ENCODE measurements at places on chromosomes 16 and 17.

DNA sequence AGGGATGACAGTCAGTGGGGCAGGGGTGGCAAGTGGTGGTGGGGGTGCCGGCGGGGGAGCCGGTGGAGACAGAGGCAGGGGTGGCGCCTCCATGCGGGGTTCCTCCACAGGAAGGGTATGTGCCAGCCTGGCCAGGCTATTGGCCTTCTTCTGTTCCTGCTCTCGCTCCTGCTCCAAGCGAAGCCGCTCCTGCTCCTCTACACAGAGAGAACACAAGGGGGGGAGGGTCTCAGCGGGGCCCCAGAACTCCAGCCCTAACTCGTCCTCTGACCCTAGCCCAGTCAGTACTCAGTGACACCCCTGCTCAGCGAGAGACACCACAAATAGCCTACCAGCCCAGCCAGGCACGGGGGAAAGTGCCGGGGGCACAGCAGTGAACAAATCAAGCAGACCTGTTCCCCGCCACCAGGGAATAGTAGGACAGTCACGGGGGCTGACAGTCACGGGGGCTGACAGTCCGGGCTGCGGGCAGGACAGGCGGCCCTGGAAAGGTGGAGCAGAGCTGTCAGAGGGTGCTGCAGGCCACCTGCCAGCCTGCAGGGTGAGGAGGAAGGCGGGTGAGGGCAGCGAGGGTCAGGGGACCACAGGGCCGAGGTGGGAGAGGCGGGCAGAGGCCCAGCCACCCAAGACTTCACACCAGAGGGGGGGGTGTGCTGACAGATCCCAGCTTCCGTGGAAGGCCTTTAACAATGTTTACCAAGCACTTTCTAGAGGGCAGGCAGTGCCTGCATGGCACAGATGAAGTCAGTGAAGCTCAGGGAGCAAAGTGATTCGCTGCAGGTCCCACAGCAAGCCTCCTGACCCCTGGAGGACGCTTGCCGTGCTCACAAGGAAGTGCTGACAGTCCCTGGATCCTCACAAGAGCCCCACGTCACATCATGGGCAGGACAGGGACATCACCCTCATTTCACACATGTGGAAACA, 5.3 kb downstream of the MNT start:
- DNase-seq: no peak

GRCh38 chr16:11308493-11309283, 27.6 kb upstream of the PRM1 start:
- no peak for DNase-seq

GRCh38 chr16:1474082-1474795, 589 bp downstream of the CLCN7 start:
- no peak for DNase-seq

GRCh38 chr17:27628376-27628775, 2.6 kb upstream of the LGALS9 start:
- no peak for DNase-seq

- no peak for DNase-seq
Observed at GRCh38 chr16:15857724-15858560, 1.1 kb upstream of the MYH11 start.

DNA sequence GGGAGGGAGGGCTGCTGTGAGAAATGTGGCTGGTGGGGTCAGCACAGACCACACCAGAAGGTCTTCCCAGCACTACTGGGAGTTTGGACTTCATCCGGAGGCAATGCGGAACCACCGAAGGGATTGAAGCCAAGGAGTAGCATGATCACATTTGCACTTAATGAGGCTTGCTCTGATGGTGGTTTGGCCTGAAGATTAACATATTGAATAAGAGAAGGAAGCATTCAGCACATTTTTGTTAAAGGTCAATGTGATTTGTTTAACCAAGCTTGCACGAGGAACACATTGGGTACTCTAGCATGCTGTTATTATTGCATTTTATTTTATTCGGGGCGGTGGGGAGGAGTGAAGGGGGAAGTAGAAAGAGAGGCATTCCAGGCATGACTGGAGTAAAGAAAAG, 378.6 kb downstream of the UTP18 start:
- no peak for DNase-seq

DNA sequence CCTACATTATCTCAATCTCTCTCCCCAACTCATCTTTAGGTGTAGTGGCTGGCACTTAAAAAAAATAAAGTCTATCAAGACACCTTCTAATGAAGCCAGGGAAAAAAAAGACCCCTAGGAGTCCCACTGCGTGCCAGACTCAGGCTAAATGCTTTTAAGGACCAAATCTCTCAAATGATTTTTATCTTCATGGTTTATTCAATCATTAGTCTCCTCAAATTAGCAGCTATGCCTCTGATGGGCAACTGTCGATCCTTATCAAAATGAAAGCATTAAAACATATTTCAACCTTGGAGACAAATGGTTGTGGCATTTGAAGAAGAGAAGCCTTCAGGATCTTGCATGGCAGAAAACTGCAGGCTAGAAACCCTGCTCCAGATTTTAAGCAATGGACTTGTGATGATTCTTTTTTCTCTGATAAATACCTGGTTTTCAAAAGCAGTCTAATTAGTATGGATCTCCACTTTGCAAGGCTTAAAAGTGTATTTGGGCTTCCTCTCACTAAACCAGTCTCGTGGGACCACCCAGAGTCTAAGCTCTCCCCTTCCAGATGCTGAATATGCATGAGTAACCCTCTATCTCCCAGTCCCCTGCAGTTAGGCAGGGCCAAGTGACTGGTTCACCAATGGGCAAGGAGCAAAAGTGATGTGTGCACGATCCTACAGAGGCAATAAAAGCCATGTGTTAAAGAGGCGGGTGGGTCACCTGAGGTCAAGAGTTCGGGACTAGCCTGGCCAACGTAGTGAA, 14.9 kb downstream of the ITPRIPL2 start:
- DNase-seq: no peak

- DNase-seq: no peak
Observed at GRCh38 chr17:28693869-28694268, 17.8 kb downstream of the PROCA1 start.

DNA sequence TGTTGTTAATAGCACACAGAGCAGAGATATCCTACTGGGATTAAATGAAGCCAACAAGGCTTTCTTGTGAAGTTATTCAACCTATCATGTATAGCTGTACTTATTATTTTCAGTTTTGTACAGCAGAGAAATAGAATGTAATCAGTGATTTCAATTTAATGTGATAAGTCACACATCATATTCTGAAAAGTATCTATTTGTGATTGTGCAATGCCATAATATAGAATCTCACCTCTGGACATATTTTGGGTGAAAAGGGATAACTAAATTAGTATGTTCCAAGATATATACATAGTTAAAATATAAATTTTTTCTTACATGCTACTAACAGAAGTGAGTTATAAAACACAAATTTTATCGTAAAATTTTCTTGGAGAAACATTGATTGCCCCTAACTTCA, 544.3 kb upstream of the KIF2B start:
- no peak for DNase-seq

- no peak for DNase-seq
Observed at GRCh38 chr17:78111727-78112517, 16.6 kb downstream of the TMC6 start.

DNA sequence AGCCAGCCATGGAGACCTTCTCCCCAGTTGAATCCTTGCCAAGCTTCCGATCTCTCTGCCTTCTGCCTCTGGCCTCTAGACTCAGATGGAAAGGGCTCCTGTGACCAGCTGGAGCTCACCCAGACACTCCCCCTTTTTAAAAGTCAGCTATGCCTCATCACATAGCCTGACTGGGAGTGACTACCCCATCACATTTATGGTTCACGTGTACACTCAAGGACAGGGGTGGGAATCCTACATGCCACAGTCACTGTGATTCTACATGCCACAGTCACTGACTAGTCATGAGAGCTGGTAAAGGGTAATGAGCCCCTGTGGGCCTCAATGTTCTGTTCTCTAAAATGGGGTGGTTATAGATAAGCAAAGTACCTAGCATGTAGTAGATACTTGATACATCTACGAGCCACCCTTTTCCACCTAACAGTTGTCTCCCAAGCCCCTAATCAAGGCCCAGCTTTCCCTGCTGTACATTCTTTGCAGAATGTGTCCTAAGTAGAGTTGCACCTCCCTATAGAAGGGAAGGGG, 85.1 kb downstream of the RGS9 start:
- DNase-seq: no peak

DNA sequence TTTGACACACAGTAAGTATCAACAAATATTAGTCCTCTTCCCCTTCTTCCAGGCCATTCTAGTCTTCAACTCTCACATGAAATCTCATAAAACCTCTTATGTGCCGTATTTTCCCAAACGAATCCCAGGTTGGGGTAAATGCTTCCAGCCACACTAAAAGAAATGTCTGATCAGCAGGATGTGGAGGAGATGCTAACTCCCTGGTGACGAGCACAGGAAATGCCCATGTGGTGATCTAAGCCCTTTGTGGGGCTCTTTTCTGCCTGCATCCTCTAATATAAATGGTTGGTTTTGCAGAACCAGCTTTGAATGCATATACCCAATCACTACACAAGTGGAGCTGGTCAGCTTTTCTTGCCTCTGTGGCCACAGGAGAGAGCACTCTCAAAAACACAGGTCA, 498.2 kb upstream of the ERCC4 start:
- no peak for DNase-seq

Measured in D721Med (cell line).